Cortex of kidney (tissue), 1 donor: ENCODE measurements at places on chromosomes 2 and 18.

DNA sequence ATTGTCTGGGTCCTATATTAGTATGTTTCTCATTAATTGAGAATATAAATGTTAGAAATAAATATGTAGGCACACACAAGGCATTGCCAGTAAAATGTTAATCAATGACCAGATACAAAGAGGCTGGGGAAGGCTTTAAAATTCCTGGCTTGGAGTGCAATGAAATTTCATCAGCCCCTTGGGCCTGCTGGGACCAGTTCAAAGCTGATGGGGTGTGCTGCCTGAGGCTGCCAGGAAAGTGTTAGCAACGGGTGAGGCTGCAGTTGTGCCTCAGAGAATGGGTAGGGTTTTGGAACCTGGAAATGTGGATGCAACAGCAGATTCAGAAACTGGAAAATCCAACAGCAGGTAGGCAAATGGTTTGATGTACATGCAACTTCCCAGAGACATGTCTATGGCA is 68.9 kb downstream of the DIPK1C start:
- no peak for DNase-seq

GRCh38 chr2:215571689-215572088 is 135.8 kb upstream of the FN1 start:
- DNase-seq: no peak

GRCh38 chr2:32683520-32684086 is 55.8 kb downstream of the TTC27 start:
- DNase-seq: no peak

- DNase-seq: no peak
Measured at GRCh38 chr18:7725897-7726296, 158.8 kb downstream of the PTPRM start.

- no peak for DNase-seq
Measured at GRCh38 chr2:75025633-75026380, 67.4 kb downstream of the POLE4 start.

GRCh38 chr18:24514439-24514838 is 54.0 kb downstream of the HRH4 start:
- DNase-seq: no peak

DNA sequence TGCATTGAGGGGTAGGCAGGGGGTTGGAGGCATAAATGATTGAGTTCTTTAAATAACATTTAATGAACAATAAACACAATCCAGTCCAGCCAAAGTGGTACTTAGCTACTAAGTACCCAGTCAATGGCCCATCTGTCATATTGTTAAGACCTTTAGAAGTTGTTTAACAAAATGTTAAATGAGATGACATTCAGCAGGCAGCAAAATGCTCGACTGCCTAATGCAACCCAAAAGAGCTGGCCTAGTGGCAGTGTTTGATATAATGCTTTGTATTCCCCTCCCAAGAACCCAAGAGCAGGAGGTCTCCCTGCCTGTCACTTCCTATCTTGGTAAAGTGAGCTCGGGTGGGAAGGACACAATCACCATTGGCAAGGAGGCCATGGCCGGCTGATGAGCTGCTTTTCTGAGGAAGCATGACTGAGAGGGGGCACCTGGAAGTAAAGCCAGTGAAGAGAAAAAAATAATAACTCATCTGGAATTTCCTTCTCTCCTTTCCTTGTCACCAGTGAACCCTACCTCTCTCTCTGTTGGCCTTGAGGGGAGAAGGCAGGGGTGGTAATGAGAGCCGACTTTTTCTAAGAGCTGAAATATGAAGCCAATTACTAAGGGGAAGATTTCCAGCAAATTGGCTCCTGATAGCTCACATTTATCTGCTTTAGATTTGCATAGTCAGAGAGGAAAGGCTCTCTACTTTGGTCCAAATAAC is 140.6 kb downstream of the C1D start:
- DNase-seq: no peak

DNA sequence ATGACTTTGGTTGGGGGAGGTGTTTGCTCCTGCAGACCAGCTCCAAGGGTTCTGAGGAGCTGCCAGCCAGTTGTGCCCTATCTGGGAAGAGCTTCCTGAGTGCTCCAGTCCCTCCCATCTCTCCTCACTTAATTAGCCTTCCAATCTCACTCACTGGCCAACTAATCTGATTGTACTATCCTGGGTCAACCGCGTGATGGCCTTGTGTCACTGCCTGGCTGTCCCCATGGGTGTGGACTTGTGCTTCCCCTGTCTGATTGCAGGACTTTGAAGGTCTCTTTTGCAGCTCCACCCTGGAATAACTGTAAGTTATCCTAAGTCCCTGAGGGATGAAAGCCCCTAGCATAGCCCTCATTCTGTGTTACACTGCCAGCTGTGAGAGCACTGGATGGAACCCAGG is 65.0 kb downstream of the SLC4A5 start:
- DNase-seq: no peak

GRCh38 chr2:213157242-213157641 is 5.8 kb upstream of the IKZF2 start:
- no peak for DNase-seq

DNA sequence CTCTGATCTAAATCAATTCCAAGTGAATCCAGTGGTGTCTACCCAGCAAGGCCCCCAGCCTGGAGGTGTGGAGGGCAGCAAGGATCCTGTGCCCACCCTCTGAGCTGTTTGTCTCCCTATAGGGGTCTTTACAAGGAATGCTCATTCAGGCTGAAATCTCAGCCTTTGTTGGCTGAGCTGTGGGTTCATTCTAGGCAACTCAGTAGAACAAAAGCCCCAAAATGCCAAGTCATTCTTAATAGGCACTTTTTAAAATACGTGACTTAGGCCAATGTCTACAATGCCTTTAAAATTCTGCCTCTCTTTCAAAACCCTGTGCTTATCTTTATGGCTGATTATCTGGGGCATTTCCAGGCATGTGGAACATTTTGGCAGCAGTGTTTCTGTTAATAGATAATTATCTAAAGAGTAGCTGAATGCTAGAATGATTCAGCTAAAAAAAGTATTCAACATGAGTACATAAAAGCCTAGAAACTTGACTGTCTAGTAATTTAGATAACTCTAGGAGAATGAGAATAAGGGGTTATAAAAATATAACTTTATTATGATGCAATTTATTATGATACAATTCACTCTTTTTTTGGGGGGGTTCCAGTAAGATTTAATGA is 7.4 kb downstream of the UGT1A6 start:
- DNase-seq: no peak

DNA sequence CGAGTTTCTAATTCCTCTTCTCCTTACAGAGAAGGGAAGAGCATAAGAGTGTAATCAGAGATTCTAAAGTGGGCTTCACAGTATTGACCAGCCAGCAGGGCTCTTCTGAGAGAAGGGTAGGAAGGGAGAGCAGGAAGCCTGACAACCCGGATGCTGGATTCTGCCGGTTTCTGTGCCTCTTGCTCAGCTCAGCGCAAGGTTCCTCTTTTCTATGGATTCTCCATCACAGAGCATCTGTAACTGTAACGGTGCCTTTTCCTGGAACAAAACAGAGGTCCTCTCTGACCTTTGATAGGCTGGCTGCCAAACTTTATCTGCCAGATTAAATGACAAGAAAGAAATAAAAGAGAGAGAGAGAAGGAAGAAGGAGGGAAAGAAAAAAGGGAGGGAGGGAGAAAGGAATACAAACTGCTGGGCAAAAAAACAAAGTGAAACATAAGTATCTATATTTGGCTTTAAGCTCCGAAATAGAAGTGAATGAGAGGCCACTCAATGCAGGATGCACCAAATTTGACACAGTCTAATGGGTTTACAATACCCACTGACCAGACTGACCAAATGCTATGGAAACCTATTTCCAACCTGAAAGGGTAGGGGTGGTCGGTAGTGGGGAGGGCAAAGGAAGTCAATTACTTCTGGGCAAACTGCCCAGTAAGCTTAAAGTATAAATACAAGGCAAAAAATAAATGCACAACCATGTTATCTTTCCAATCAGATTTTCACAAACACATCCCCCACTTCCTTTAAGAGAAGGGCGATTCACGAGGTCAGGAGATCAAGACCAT is 59.2 kb downstream of the PIEZO2 start:
- no peak for DNase-seq

DNA sequence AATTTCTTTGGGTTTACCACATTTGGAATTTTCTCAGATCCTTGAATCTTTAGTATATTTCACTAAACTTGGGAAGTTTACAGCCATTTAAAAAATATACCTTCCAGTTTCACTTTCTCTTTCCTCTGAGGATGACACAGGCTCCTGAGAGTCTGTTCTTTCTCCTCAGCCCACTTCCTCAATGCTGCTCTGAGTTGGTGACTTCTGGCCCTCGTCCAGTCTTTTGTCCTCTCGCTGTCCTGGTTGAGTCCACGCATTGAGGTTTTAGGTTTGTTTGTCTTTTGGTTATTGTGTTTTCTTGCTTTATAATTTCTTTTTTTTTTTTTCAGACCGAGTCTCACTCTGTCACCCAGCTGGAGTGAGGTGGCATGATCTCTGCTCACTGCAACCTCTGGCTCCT is 40.7 kb upstream of the GALR1 start:
- DNase-seq: no peak

GRCh38 chr2:68726608-68727367 is 7.8 kb upstream of the ARHGAP25 start:
- DNase-seq: no peak

- no peak for DNase-seq
Measured at GRCh38 chr2:232505856-232506255, 14.3 kb upstream of the PRSS56 start.

DNA sequence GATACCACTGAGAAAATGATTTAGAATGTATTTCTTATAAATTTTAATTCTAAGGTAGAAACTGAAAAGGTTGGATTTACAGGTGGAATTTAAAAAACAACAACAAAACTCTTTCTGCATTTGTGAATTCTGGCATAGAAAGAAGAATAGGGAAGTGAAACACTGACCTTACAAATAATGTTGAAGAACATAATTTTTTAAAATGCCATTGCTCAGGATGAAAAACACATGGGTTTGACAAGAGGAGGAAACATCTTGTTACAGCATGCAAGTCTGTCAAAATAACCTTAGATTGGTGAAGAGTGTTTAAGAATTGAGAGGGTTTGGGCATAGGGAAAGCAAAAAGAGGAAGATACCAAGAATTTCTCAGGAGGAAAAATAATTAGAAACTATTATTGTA is 184.3 kb downstream of the UBE2E3 start:
- DNase-seq: no peak

GRCh38 chr2:86675511-86676015 is 44.5 kb upstream of the RMND5A start:
- no peak for DNase-seq

GRCh38 chr2:240961910-240962299 is 36.5 kb upstream of the SNED1 start:
- no peak for DNase-seq

DNA sequence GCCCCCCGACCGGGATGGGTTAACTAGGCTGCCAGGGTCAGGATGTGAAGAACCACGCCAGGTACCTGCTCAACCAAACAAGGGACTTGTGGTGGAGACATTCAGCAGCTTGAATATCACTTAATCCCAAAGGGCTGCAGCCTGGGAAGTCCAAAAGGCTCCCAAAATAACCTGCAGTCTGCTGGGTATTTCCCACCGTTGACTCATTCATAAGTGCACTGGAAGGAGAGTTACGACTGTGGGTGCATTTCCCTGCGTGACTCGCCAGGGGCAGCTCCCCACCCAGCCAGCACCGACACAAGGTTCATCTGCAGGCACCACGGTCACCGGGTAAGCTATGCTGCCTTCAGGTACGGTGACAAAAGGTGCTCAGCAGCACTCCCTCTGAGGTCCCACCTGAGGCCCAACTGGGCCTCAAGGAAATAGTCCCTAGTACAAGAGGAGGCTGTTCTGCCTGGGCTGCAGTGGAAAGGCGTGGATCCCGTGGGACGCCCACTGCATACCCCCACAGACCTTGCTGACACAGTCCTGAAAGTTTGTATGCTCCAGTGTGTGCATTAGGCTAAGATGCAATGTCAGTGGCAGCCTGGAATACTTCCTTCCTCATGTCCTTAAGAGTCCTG is 86.5 kb downstream of the UXS1 start:
- DNase-seq: no peak

GRCh38 chr2:218036371-218036770 is 32.7 kb upstream of the RUFY4 start:
- DNase-seq: no peak

GRCh38 chr2:164879901-164880535 is 38.4 kb upstream of the COBLL1 start:
- no peak for DNase-seq

DNA sequence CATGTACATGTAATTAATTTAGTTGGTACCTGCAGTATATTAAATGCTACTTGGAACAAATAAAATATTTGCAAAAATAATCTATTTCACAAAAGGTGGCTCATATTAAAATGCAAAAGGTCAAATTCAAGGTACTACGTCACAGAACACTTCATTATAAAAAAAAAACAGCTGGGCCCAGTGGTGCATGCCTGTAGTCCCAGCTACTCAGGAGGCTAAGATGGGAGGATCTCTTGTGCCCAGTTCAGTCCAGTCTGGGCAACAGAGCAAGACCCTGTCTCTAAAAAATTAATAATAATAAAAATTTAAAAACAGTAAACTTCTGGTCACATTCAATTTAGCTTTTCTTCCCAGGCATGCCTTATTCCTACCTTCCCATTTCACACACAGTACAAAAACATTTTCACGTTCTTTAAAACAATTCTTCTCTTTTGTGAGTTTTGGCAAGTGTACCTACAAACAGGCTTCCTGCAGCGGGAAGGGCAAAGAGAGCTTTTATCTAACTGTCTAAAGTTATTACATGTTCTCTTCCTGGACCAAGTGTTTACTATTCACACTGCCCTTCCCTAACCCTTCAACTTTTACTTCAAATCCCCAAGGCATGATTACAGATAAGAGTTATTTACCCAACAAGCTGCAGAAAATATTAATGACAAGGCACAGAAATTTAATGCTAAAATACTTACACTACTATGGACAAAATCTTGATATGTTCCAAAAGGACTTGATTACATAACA is 10.7 kb downstream of the BAZ2B start:
- DNase-seq: no peak

DNA sequence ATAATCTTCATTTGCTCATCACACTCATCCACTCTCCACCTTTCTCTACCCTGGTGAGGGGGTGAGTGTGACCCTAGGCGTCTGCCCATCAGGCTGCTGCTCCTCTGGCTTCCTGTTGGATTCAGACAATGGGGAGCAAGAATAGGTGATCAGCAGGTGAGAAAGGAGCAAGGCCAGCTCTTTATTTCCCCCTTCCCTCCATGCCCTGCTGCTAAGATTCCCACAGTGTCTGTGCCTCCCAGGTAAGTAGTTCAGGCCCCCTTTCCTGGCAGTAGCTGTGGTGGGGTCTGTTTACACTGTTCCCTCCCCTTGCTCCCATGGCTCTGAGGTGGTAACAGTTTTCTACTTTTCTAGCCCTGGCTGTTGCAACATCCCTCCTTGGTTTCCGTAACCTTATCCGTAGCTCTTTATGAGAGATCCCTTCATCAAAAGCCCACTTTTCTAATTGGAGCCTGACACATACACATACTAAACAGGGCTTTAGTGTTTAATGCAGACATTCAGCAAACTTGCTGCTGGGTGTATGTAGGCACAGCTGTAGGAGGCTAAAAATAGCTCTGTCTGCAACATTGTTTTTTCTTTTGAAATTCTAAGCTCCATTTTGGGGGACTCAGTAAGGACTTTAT is 27.5 kb downstream of the MAP2 start:
- no peak for DNase-seq

DNA sequence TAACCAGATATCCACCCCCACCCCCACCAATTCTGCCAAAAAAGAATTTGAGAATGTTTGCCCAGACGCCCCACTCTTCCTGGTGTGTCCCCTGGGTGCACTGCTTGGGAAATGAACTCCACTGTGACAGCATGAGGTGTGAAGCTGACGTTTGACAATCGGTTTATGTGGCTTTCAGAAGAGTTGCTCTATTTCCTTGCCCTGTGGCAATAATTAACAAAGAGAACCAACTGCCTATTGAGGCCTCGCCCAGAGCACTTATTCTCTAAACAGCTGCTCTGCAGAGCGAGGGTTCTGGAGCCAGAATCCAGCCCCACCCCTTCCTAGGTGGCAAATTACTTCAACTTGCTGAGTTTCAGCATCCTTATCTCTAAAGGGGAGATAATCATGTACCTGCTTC is 115.8 kb upstream of the SIX3 start:
- no peak for DNase-seq
